Esophagus squamous epithelium (tissue), 5 donors: ENCODE measurements at places on chromosomes 1 and 21.

- no peak for DNase-seq
These were observed 90.2 kb downstream of the ATP5PO start for GRCh38 chr21:33825419-33825818.

DNA sequence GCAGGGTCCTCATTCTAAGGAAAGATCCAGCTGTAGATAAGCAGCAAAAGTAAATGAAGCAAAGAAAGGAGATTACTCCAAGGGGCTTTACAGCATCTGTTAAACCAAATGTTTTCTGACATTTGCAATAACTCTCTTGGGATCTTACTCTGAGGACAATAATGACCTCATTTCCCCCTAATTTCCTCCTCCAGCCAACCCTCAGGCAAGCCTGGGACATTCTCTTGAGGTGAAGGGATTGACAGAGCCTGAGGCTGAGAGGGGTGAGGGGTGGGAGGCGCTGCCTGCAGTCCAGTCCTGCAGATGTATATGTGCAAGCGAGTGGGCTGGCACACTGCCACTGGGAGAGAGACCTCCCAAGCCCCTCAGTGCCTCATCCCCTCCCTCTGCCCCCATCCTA, 40.5 kb upstream of the NEK2 start:
- no peak for DNase-seq

GRCh38 chr1:1554550-1554925, 14.1 kb upstream of the TMEM240 start:
- DNase-seq, result no peak

- DNase-seq, result no peak
These were observed 46.8 kb upstream of the PSEN2 start for GRCh38 chr1:226823643-226824042.

DNA sequence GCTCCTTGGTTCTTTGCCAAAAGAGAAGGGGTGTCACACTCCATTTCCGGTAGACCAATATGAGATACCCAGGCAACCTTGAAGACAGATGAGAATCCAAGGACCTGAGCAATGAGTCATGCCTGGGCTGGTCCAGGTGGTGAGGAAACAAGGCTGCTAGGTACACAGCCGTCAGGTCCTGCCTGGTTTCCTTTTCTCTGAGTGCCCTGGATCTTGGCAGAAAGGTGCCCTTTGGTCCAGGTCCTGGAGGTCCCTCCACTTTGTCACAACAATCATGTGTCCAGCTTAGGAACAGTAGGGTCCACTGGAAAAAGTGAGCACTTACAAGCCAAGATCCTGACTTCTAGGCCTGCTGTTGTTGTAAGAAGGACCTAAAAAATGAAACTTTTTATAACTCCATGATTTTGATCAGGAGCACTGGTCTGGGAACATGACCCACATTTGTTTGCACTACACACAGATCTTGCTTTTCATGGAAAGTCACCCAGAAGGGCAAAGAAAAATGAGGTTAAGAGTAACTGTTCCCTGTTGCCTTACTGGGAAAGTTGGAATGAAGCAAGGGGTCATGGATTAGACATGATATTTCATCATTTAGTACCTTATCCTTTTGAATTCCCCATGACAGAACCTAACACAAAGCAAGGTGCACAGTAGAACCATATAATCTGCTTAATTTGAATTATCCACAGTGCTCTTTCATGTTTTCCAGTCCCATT, 94.7 kb downstream of the PAPPA2 start:
- no peak for DNase-seq

DNA sequence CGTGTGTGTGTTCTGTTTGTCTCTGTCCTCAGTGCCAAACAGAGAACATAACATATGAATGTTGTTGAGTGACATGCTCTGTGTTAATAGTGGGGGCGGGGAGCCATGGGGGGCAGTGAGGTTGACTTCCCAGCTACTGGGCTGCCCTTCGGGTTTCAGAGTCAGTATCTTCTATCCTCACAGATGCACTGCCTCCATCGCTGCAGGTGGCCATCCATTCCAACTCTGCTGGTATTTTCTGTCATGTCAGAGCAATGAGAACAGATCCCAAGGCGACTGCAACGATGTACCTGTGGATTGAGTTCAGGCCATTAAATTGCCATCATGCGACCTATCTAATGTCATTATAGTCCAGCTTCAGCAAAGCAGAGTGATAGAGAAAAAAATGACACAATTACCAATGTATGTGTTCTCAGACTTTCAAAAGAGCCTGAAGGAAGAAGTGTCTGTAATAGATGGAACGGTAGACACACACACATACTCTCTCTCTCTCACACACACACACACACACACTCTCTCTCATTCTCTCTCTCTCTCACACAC, 418.5 kb downstream of the RWDD3 start:
- no peak for DNase-seq

GRCh38 chr1:209873067-209873799, 45.5 kb downstream of the UTP25 start:
- DNase-seq, result no peak
